ENCODE measurements at places on chromosomes 12 and 14.

DNA sequence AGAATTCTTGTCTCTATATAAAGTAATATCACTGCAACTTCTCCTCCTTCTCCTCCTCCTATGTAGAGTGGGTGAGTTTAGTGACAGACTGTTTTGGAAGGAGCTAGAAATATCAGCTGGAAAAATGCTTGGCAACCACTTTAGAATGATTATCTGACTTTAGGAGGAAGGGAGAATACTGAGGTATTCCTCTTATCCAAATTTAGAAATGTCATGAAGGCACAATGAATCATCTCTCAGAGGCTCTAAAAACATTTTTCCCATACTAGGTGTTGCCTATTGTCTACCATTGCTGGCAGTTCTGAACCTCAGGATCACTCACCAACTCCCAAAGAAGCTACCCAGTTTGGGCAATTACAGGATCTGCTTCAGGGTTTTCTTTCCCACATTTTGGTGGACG, 306.6 kb upstream of the ATP2B1 start:
- DNase-seq = no peak

- no peak for DNase-seq
Observed at GRCh38 chr12:5689773-5690172, 255.3 kb downstream of the ANO2 start.

GRCh38 chr12:105820429-105821125, 318.2 kb downstream of the NUAK1 start:
- no peak for DNase-seq

DNA sequence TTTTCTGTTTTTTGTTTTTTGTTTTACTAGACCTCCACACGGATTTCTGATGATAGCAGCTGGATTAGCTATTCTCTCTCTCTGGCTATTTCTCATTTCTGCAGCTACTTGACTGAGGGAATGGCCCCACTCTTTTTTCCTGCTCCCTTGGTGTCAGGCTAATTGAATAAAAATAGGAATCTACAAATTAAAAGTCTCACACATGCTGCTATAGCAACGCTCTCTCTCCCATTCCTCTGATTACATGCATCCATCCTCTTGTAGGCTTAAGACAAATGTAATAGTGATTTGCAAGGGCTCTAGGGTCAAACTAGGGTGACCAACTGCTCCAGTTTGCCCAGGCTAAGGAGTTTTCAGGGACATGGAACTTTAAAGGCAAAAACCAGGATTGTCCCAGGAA, 221.8 kb downstream of the PHLDA1 start:
- DNase-seq = no peak

- DNase-seq = no peak
Observed at GRCh38 chr14:92401561-92401960, 78.6 kb downstream of the SLC24A4 start.
